ENCODE measurements at places on chromosomes 3 and 15.

DNA sequence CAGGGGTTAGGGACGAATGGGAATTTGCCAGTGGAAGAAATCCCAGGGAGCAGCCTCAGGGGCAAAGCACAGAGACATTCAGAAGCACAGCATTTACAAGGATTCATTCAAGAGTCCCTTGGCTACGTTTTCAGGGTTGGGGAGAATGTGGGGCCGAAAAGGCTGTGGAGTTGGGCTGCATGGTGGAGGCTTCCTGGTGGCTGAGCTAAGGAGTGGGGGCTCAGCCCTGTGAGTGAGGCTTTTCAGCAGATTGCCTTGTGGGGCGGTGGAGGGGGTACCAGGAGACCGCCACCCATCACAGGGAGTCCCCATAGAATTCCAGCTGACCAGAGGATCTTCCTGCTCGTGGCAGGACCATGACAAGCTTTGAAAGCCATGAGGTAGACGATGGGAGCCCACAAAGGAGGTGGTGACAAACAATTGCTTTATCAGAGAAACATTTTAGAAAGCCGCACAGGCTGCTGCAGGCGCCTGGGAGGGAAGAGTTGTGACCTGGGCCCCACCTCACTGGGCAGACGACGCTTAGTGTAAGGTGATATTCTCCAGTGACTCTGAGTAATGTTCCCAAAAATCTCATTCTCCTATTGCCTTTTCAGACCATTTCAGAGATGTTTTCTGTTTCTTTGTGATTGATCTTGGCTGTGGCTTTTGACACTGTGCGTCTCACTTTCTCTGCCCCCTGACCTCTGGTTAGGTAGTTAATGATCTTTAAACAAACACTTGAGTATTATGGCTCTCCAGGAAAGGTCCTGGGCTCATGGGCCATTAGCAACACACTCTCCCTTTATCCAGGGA lies 128.0 kb downstream of the DNAJB8 start:
- DNase-seq: no peak

GRCh38 chr3:9891072-9891622 lies 737 bp downstream of the JAGN1 start:
- no peak for DNase-seq

DNA sequence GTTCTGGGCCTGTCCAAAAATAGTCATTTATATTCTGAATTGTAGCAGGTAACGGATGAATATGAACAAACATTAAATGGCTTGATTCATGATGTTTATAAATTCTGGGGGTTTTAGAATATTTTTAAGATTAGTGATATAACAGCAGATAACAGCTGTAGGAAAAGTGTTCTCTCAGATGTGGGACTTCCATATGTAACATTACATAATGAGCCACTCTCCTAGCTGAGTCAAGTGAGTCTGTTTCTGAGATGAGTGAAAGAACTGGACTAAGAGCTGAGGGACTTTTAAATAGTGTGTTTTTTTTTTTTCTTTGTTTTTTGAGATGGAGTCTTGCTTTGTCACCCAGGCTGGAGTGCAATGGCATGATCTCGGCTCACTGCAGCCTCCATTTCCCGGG lies 13.9 kb downstream of the YEATS2 start:
- DNase-seq: no peak

- DNase-seq: no peak
Observed at GRCh38 chr3:33058765-33059164, 38.2 kb downstream of the GLB1 start.

GRCh38 chr15:35852818-35853624 lies 307.1 kb upstream of the DPH6 start:
- DNase-seq: no peak

DNA sequence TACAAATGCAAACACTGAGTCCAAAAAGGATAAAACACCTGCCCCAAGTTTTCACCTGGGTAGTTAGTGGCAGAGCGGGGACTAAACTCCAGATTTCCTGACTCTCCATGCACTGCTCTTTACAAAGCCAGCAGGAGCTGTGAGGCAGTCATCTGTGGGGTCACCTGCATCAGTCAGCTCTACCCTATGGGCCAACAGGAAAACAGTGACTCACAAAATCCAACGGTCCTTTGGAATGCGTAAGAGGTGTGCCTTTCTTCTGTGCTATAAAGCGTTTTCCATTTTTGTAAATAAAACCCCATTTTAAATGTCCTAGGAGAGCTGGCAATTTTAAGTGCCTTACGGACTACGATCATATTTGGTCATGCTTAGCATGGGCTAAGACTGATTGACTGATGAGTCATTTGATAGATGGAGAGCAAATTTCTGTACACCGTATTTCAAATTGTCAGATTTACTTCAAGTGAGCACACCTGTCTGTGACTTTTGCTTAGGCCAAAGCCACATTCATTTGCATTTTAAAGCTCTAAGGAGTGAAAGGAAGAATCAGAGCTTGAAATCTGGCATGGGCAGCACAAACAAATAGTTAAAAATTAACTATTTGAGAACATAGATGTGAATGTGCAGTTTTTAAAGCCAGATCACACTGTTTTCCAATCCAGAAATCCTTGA lies 4.4 kb upstream of the COL8A1 start:
- DNase-seq: no peak

DNA sequence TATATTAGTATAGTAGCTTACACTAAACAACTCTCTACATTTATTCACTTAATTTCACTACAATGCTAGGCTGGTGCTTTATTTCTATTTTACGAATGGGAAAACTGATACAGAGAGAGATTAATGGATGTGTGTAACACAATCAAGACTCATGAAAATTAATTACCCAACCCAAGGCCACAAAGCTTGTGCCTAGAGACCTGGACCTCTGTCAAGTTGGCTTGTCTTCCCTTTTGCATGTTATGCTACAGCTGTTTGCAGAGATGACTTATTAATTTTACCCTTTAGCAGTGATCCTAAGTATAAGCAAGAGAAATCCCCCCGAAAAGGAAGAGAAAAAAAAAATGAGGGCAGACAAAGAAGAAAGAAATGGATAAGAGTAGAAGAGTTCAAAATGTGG lies 162.5 kb downstream of the C3orf38 start:
- no peak for DNase-seq

- DNase-seq: no peak
Observed at GRCh38 chr15:67859331-67859946, 19.6 kb upstream of the RNU6-1 start.

GRCh38 chr3:47912006-47912504 lies 104.2 kb downstream of the MAP4 start:
- DNase-seq: no peak

DNA sequence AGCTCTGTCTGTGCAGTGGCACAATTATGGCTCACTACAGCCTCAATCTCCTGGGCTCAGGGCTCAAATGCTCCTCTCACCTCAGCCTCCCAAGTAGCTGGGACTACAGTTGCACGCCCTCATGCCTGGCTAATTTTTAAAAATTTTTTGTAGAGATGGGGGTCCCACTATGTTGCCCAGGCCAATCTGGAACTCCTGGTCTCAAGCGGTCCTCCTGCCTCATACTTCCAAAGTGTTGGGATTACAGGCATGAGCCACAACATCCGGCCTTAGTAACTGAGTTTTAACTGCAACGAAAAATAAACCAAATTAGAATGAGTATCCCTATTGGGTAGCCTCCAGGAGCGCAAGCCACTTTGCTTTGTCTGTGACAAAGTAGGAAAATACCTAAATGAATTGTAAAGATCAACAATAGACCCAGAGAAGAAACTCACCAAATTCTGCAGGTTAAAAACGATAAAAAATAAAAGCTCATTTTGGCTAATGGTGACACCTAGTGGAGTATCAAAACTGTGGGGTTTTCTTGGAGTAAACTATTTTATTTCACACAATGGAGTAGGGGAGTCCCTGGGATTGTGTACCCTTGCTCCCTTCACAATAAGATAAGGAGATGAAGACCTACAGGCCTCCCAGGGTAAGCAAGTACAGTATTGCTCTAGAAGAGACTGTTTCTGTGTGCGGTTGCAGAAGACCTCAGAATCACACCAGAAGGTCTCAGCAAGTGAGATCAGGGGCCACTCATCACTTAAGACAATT lies 21.0 kb upstream of the CA12 start:
- no peak for DNase-seq

- no peak for DNase-seq
Observed at GRCh38 chr15:24858737-24859601, 95.8 kb upstream of the SNRPN start.

- no peak for DNase-seq
Observed at GRCh38 chr15:90837094-90837493, 31.3 kb upstream of the FURIN start.

DNA sequence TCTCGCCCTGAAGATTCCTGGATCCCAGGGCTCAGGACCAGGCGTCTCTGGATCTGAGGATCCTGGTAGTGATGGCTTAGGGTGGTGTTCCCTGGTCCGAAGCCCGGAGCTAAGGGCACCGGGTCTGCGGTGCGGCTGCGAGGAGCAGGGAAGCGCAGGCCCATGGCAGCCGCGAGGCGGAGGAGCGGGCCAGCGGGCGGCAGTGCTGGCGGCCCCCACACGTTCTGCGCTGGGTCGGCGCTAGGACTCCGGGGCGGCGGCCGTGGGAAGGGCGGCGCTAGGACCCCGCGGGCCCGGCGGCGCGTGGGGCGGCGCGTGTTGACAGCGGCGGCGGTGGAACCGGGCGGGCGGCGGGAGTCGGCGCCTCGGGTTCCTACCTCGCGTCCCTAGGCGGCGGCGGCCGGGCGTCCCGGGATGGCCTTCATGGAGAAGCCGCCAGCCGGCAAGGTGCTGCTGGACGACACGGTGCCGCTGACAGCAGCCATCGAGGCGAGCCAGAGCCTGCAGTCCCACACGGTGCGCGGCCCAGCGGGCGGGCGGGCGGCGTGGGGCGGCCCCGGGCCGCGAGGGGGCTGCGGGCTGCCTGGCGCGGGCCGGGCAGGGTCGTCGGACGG lies at the start of gene PXK:
Gene PXK (plus strand): TSS at position 318 of the 614 bp plus-strand sequence. CDS start 97 bp downstream, at position 415.
- DNase-seq: peak; percentile 65

DNA sequence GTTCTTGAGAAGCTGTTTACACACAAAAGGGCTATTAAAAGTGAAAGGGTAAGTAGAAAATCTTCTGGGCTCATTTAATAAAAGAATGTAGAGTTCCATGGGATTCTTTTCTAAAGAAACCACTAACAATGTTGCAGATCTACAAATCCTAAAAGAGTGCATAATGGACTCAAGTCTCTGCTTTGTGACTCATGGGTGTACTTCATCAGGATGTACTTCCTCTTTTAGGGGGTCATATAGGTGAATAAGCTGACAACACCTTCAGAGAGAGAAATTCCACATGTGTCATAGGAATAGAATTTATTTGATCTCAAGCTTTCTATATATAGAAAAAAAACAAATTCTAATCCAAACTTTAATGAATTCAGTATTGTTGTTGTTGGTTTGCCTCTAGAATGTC lies 355.5 kb downstream of the TIGIT start:
- DNase-seq: no peak

DNA sequence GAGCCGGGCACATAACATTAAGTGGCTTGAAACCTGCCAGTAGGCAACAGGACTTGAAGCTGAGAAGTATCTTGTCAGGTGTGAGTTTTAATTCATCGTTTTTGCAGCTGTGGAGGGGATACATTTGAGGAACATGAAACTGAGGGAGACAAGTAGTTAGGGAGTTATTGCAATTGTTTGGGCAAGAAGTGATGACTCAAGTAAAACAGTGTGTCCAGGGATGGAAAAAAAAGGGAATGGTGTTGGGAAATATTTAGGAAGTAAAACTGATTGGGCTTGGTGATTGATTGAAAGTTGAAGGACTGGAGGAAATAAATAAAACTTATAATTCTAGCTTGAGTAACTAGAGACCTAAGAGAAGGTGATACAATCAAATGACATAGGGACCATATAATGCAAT lies 85.5 kb downstream of the NCEH1 start:
- no peak for DNase-seq

DNA sequence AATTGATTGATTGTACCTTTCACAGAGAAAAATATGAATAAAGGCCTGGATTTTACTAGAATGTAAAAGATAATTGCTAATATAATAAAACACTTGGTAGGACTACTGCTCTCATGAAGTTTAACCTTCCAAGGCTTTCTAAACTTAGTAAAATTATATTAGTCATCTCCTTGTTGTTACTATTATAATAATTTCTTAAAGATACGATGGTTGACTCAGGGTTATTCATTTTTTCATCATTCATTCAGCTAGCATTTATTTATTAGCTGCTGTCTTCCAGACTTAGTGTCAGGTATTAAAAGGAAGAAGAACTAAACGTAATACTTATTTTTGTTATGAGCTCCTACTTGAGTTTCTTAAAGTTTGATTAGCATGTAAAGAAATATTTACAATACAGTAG lies 771.6 kb upstream of the NR2F2 start:
- no peak for DNase-seq

DNA sequence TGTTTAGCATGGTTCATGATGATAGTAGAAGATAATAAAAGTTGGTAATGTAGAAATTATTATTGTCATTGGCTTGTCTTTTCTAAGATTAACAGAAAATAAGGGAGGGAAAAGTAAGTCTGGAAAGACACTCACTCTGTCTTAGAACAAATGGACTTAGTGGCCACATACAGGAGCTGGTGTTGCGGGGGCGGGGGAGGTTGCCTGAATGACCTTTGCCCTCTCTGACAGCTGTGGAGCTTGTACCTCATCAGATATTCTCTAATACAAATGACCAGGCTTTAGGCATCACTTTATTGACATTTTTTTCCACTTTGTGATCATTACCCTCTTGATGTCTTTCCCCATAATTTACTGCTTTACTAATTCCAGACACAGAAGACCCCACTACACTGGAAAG lies 5.9 kb downstream of the TAGLN3 start:
- no peak for DNase-seq

DNA sequence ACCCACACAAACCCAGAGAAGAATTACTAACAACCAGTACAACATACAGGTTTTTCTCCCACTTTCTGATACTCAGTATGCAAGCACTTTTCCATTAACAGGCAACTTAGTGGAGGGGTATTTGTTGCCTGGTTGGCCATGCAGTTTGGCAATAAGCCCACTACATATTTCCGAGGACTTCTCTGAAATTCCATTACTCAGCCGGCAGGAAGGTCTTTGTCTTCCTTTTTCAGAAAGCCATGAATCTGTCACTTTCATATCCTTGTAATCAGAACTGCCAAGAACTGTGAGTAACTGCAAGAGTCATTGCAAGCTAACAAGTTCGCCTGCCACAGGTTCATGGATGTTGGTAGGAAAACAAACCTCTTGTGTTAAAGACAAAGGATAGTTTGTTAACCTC lies 422.3 kb upstream of the ROBO1 start:
- DNase-seq: no peak

- DNase-seq: no peak
Observed at GRCh38 chr15:88686166-88686565, 47.4 kb downstream of the ISG20 start.

GRCh38 chr3:173221010-173221409 lies 80.0 kb upstream of the SPATA16 start:
- DNase-seq: no peak

DNA sequence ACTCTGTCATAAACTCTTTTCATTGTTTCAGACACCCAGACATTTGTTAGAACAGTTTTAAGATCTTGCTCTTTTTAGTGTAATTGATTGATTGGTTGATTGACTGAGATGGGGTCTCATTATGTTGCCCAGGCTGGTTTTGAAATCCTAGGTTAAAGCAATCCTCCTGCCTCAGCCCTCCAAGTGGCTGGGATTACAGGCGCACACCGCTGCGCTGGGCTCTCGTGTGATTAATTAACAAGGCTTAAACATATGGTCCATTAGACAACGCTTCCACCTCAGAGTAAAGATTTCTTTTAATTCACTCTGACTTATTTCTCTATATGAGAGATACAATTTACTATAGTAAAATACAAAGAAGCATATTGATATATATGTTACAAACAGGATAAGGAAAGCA lies 114.0 kb upstream of the C2CD4B start:
- DNase-seq: no peak

GRCh38 chr3:150132101-150132749 lies 161.5 kb upstream of the PFN2 start:
- DNase-seq: no peak

- no peak for DNase-seq
Observed at GRCh38 chr3:124965413-124965812, 30.9 kb upstream of the MUC13 start.
